ENCODE measurements at places on chromosomes 7 and 10.

GRCh38 chr10:96826438-96826837, 5.7 kb upstream of the LCOR start:
- no peak for DNase-seq

GRCh38 chr10:121928528-121928884, 675 bp upstream of the ATE1 start:
- peak; percentile 22 for DNase-seq

GRCh38 chr7:133854739-133855138, 272.4 kb upstream of the LRGUK start:
- DNase-seq: peak; percentile 73

DNA sequence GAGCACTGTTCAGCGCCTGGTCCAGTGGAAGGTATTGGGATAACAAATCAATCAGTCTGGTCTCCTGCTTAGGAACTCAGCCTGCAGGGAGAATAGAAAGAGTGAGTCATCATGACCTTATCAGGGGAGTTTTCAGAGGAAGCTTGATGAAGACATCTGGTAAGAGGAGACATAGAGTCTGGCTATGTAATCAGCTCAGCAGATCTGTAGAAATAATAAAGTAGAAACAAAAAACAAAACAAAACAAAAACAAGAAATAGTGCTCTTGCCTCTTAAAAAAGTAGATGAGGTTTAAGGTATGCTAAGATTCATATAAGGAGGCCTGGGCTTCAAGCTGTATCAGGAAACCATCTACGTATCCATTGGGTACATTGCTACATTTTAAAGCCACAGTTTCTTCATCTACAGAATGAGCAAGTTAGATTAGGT, 14.4 kb downstream of the TAS2R41 start:
- peak; percentile 81 for DNase-seq

DNA sequence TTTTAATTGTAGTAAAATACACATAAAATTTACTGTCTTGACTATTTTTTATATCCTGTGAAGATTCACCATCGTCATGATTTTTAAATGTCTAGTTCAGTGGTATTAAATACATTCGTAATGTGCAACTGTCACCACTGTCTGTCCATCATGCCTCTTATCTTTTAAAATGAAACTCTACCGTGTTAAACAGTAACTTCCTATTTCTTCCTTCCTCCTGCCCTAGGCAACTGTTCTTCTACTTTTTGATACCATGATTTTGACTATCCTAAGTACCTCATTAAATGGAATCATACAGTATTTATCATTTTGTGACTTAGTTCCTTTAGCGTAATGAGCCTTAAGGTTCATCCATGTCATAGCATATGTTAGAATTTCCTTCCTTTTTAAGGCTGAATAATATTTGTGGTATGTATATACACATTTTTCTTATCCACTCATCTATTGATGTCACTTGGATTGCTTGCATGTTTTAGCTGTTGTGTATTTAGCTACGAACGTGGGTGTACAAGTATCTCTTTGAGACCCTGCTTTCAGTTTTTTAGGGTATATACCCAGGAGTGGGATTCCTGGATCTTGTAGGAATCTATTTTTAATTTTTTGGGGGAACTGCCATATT, 13.5 kb downstream of the SLK start:
- peak; percentile 42 for DNase-seq

- peak; percentile 18 for DNase-seq
Measured at GRCh38 chr10:119029613-119030420, at the start of gene NANOS1. TSS of gene NANOS1 (plus strand) at chr10:119029714. CDS start at chr10:119029802, 88 bp downstream.

- DNase-seq: no peak
Measured at GRCh38 chr10:84990713-84991112, 662.3 kb downstream of the CCSER2 start.

DNA sequence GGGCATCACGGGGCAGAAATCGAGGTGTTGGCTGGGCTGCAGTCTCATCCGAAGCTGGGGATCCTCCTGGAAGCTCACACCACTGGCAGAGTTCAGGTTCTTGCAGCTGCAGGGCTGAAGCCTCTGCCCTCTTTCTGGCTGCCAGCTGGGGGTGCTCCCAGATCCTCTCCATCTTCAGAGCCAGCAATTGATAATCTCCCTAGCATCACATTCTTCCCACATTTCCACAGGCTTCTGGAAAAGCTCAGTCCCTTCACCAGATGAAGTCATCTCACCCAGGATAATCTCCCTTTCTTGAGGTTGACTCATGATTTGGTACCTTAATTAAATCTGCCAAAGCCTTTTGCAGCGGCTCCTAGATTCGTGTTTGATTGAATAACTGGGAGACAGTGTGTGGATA, 55.2 kb downstream of the NRP1 start:
- peak; percentile 69 for DNase-seq

- DNase-seq: no peak
Measured at GRCh38 chr10:87622314-87623004, 37.2 kb upstream of the PAPSS2 start.

DNA sequence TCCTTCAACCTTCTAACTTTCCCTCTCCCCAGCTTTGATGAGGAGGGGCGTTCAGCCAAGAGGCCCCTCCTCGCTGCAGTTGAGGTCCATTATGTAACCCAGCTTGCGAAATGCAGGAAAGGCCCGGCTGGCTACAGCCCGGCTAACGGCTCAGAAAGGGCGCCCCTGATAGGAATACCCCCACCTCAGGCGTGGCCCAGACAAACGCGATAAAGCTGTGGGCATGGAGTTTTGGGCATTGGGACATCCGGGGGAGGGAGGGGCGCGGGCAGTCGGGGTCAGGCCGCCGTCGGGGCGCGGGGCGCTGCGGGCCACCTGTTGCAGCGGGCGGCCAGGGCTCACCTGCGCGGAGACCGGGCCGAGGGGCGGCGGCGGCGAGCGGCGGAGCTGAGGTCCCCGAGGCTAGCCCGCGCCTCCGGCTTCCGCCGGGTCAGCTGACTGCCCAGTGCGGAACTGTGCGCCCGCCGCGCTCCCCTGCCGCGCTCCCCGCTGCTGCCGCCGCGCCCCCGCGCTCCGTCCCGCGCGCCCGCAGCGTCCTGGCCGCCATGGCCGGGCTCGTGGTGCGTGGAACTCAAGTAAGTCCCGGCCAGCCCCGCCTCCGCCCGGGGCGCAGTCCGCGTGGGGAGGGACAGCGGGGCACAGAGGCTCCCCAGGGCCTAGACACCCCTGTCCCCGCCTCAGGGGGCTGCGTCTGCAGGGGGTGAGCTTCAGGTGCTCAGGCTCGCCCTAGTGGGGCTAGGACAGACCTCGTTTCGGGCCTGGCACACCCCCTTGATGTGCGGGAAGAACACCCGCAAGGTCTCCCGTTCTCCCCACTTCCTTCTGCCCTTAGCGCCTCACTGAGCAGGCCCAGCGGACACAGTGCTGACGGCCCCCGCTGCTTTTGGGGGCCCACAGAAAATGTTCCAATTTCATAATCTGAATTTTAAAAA, at the start of gene LRMDA:
Gene LRMDA (plus strand): TSS at position 445 of the 932 bp plus-strand sequence.
- peak; percentile 28 for DNase-seq

GRCh38 chr7:43211286-43211685, 98.8 kb downstream of the HECW1 start:
- DNase-seq: no peak

GRCh38 chr7:2157473-2158279, 75.1 kb downstream of the MAD1L1 start:
- peak; percentile 93 for DNase-seq

GRCh38 chr7:40758590-40758989, 623.8 kb downstream of the SUGCT start:
- DNase-seq: peak; percentile 46

GRCh38 chr7:36651404-36651803, 72.9 kb downstream of the AOAH start:
- peak; percentile 76 for DNase-seq

- DNase-seq: peak; percentile 34
Measured at GRCh38 chr10:84097787-84098353, 41.4 kb upstream of the GHITM start.

DNA sequence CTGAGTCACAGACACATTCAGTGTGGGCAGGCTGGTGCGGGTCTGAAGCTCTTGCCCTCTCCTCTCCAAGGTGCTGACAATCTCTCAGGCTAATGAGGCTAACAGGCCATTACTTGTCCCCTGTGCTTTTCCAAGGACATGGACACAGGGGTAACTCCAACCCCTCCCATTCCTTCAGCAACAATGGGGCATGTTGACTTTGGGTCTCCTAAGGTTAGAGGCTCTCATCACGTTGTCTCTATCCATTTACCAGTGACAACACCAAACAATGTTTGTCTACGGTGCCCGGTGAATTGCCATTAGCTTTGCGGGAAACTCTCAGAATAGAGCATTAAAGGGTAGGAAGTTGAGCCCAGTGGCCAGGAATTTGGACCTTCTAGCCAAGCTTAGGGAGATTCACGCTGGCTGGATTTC, 101.6 kb upstream of the TNS3 start:
- DNase-seq: no peak

- no peak for DNase-seq
Measured at GRCh38 chr10:118851062-118852035, 96.6 kb upstream of the CACUL1 start.

- DNase-seq: peak; percentile 65
Measured at GRCh38 chr7:75966190-75966961, 28.0 kb downstream of the TMEM120A start.

DNA sequence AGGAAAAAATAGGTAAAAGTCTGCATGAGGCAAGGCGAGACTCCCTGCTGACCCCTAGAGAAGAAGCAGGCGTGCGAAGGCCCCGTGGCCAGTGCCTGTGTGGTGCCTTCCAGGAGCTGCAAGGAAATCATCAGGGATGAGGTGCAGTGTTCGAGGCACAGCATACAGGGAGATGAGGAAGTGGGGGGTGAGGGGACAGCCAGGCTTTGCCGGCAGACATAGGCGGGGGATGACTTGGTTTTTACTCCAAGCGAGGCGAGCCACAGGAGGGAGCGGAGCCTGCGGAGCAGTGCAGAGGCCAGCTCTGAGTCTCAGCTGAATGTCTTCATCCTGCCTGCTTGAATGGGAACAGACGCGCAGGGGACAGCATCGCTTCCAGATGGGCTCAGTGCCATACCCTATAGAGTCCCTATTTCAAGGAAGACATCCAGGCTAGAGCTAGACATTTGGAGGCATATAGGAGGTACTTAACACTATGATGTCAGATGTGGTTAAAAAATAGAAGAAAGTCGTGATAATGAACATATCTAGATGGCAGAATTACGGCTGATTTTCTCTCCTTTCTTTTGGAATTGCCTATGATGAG, 49.5 kb downstream of the TCERG1L start:
- DNase-seq: no peak

- no peak for DNase-seq
Measured at GRCh38 chr7:111910656-111911055, 295.5 kb downstream of the DOCK4 start.

- DNase-seq: no peak
Measured at GRCh38 chr7:55774327-55775050, 88.1 kb downstream of the SEPTIN14 start.

- peak; percentile 35 for DNase-seq
Measured at GRCh38 chr10:112115781-112116385, 67.7 kb downstream of the GPAM start.

DNA sequence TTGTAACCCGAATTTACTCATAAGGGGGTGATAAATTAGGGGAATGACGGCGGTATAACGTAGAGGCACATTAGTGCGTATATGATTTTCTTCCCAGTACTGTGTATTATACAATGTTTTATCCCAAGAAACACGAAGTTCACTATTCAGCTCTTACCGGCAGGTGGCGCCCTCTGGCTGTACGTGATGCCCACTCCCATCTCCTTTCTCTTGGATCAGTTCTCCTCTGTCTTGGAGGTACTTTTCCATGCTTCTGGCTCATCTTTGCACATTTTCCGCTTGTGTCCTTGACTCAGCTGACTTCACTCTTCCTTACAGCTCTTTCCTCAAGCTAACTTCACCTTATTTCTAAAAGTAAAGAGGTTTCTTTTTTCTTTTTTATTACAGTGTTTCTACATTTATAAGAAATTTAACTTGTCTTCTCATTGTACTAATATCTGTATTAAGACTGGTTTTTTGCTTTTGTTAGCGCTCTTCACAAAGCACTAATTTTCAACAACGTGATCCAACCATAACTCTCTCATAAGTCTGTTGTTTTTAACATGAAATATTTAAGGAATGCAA, 21.3 kb downstream of the TMEM176B start:
- peak; percentile 74 for DNase-seq

GRCh38 chr7:6306471-6306870, 34.0 kb upstream of the CYTH3 start:
- DNase-seq: peak; percentile 37

- no peak for DNase-seq
Measured at GRCh38 chr10:45460235-45460878, 86.3 kb downstream of the ALOX5 start.

DNA sequence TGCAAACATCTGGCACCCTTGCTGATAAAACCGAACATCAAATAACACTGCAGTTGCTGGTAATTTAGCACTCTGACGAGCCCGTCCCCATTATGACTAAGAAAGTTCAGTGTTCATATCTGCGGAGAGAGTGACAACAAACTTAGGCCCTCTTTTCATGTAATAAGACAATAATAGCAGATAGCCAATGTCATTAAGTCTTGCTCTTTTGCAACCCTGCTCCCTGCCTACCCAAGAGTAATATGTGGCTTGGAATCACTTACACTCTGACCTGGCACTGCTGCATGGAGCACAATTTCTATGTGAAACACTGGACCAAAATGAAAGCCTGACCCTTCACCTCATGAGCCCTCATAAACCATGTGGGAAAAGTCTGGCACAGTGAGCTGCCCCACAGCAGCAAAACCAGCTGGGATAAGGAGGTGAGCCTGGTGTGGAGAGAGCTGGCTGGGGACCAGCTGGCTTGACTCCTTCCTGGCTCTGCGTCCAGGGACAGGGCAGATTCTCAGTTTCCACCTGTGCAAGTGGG, 86.5 kb downstream of the HIPK2 start:
- peak; percentile 61 for DNase-seq

DNA sequence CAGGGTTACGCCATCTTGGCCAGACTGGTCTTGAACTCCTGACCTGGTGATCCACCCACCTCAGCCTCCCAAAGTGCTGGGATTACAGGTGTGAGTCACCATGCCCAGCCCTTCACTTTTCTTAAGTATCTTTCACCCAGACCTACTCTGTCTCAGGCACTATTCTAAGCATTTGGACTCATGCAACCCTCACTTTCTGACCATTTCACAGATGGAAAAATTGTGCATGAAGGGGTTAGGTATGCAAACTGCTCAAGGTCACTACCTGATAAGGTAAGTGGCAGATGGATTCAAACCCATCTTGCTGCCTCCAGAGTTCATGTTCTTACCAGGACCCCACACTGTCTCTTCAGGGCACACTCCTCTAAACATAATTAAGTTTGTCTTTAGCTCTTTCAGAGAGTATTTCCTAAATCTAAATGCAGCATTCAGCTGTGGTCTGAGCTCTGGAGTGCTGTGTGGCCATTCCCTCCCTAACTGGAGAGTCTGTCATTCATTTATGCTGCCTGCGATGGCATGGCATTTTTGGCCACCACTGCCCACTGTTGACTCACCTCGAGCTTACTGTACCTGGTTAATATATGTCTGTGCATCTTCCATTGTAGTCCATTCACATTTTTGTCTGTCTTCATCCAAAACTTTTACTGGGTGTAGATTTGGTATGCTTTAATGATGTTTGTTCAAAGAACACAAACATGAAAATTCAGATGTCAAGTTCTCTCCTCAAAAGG, 88.4 kb downstream of the CCDC71L start:
- no peak for DNase-seq

DNA sequence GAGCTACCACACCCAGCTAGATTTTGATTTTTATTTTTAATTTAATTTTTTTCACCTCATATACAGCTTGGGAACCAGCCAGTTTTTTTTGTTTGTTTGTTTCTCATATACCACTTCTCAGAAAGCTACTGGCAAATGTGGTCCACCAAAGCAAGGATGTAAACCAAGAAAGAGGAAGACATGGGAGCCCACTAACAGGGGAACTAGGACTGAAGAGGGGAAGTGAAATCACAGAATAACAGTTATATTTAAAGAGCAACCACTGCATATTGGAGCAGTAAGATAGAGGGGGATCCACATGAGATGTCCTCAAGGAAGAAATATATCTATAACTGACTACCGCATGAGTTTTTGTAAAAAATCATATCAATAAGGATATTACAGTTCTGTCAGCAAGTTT, 10.5 kb downstream of the CPVL start:
- DNase-seq: no peak

All from cardiac fibroblast (primary cell).